ENCODE measurements at places on chromosomes 7 and 10.

DNA sequence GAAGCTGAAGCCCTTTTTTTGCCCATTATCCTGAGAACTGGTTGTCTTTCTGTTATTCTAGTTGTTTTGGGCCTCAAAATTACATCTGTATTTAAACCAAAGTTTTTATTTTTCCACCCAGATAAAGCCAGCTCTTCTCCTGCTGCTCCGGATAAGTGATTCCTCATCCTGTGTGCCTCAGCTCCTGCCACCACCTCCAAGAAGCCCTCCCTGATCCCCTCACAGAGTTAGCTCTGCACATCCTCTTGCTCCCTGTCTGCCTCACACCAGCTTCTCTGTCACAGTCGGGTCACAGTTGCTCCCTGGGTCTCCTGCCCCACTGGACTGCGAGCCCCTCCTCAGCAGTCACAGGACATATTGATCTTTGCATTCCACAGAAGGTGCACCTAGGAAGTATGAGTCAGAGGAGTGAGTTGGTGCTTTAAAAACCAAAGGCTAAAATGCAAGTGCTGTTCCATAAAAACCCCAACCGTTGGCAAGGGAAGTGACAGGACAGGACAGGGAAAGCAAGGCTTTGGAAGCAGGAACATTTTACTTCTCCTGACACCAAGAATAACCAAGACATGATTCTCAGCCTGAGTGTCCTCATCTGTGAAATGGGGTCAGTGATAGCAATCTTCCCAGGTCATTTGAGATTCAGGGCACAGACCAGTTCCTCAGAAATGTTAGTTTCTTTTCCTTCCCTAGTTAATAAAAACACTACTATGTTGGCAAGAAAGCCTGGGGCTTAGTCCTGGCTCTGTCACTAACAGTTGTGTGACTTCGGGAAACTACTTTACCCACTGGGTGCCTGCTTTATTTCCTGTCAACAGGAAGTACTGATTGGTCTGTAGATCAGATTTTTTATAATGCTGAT lies 36.5 kb upstream of the EEPD1 start:
- no peak for DNase-seq

DNA sequence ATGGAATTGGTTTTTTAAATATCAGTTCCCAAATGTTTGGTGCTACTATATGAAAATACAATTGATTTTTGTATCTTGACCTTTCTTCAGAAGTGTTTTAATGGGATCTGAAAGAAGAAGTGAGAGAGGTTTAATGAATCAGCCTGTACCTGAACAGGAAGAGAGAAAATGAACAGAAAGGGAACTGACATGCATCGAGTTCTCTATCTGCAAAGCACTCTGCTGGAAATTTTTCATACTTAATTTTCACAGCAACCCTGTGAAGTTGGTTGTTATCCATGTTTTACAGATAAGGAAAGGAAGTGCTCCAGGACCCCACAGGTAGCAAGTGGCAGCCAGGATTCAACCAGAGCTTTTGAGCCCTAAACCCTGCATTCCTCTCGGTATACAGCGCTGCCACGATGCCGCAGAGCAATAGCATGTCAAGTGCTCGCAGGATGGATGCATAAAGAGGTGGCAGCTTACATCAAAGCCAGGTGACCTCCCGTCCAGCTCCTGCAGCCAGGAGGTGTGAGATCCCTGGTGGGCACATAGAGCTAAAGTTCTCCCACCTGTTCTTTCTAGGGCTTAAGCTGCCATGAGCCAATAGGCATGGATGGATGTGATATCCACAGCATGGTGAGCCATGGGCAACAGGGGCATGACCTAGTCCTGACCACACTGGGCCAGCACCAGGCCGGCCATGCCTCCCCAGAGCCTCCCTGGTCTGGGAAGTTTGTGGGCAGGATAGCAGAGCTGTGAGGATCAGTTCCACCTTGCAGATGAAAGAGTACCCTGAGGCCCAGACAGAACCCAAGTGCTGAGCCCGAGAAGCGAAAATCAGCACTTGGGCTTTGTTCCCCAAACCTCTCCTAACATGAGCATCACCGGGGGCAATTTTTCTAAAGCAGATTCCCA lies 57.2 kb downstream of the CALML3 start:
- no peak for DNase-seq

DNA sequence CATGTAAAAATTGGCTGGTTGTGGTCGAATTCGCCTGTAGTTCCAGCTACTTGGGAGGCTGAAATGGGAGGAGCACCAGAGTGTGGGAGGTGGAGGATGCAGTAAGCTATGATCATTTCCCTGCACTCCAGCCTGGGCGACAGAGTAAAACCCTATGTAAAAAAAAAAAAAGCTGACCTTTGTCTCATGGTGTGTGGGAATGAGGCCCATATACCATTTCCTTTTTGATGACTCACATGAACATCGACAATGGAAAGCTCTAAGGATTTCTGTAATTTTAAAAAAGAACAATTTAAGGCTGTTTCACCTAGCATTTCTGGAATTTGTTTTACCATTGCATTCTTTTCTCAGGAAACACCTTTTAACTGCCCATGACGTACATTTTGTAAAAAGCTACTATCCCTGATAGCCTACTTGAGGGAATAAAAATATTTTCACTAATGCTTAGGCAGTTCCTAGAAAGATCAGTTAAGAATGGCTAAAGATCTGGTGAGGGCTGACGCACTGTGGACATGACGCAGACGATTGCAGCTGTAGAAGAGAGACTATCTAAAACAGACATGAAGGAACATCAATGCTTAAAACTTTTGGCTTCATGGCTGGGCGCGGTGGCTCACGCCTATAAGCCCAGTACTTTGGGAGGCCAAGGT lies 400.6 kb upstream of the IGFBP3 start:
- no peak for DNase-seq

DNA sequence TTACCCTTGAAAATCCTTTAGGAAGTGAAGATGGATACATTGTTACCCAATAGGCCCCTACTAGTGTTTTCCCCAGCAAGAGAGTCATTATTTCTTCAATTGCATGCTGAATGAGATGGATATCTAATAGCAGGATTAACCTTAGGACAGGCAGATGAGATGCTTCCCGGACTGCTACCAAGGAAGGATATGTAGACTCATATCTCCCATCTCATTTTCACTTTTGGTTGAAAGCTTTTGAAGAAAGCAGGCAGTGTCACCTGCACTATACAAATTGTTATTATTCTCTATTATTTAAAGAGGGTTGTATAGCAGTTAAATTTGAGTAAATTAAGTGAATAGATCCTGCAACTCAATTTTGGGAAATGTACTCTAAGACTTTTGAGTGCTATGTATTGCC lies 17.0 kb upstream of the ARHGAP21 start:
- no peak for DNase-seq

DNA sequence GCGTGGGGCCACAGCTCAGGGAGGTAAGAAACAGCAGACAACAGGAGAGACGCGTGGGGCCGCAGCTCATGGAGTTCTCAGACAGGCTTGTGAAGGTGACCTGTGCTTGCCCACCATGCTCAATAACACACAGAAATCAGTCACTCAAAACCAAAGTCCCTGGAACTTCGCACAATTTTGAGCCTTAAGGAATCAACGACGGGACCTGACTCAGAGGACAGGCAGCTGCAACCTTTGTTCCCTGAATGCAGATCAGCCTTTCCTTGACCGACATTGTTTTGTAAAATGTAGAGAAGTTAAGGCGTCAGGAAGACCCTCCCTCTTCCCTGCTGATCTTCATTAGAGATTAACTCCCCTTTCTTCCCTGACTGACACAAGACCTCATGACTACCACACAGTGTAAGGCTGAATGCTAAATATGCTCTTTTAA lies 8.5 kb upstream of the KNDC1 start:
- DNase-seq = no peak

DNA sequence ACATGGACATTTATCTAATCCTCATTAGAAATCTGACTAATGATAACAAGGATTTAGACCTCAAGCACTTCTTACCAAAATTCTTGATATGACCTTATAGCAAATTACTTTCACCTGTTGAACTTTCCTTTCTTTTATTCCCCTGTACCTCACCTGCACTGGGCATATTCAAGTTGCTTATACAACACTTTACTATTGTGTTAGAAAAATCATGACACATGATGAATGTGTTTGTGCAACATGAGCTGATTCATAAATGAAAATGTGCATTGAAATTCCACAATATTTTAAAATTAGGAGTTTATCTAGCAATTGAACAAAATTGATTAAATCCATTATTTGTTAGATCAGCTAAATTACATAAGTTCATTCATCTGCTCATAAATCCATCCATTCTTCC lies 160.6 kb downstream of the CFTR start:
- DNase-seq = no peak

DNA sequence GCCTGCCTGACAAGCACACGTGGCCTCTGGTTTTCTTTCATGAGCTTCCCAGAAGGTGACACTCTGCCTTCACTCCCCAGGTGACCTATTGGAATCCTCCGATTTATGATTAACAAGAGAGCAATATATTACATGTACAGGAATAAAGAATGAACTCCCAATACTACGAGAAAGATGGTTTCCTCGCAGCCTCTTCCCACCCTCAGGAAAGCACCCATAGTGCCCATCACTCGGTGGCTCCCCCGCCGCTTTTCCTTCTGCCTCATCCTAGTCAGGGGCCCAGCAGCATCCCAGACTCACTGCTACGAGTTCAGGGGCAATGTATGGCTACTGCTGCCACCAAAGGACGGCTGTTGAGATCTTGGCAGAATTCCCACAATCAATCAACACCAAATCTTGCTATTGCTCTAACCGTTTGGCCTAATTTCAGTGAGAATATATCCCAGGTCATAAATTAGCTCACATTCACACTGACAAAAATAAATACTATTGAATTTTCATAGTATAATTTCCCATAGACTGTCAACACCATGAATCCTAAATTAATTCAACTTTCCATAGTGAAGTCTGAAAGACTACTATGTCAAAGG lies 196.3 kb downstream of the TNS3 start:
- no peak for DNase-seq

All from effector memory CD8-positive, alpha-beta T cell (primary cell).